Activated CD4-positive, alpha-beta T cell treated with anti-CD3 and anti-CD28 coated beads, Interleukin-2, Interleukin-6, amounts not matched to agents 100 ng/mL and 50 ng/mL, durations not matched to agents 16 hours and 8 hours (primary cell): ENCODE measurements at places on chromosomes 7 and 10.

DNA sequence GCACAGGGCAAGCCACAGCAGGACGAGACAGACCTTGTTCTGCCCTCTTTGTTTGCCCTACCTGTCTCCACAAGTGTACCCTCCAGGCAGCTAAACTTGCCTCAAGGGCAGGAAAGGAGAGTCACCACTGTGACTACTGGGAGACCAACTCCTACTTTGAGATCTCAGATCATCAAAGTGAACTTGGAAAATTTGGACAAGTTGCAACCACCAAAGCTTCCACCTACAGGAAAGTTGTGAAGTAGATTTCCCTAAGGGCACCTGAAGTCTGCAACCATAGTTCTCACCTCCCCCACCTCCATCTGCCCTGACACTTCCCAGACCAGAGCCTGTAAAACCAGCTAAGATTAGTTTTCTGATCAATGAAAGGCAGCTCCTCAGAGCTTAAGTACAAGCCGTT lies 2.5 kb upstream of the WDR91 start:
- no peak for DNase-seq

GRCh38 chr7:1090686-1091643 lies 3.1 kb downstream of the GPER1 start:
- no peak for DNase-seq

- DNase-seq: no peak
Measured at GRCh38 chr10:78802866-78803265, 265.9 kb upstream of the ZMIZ1 start.

- no peak for DNase-seq
Measured at GRCh38 chr10:74926791-74927585, 100.6 kb downstream of the KAT6B start.

- no peak for DNase-seq
Measured at GRCh38 chr7:50411332-50411731, 38.8 kb downstream of the FIGNL1 start.

GRCh38 chr10:102452672-102453340 lies 1.5 kb upstream of the C10orf95 start:
- DNase-seq: peak; percentile 88

DNA sequence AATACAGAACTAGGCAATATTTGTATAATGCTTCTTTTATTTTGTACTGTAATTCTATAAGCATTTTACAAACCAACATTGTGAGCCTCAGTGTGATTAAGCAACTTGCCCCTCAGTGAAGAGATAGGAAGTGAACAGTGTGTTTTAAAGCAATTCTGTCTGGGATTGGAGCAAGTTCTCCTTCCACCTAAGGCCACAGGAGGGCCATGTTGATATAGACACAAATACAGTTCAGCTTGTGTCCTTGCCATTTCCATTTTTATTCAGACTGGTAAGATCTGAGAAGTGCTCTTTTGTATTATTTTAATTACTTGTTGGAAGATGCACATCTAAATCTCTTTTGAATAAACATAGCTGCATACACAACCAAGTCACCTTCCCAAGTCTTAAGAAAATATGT lies 416.3 kb upstream of the COBL start:
- DNase-seq: no peak

GRCh38 chr7:2478800-2479199 lies 2.6 kb upstream of the GRIFIN start:
- no peak for DNase-seq

GRCh38 chr10:3822541-3823330 lies 37.7 kb upstream of the KLF6 start:
- no peak for DNase-seq

DNA sequence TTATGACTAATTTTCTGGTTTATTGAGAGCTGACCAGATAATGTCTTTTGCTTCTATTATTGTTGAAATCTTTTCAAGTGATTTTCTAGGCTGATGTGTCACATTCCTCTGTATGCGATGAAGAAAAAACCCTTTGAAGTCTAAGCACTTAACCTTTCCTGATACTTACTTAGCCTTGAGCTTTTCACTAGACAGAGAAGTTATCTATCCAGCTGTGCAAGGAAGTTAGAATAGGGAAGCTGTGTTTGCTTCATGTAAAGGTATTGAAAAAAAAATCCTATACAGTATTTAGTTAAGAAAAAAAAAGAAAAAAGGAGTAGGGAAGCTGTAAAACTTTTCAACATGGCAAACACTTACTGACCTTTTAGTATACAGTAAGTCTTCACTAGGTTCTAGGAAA lies 117.6 kb upstream of the DNAJB12 start:
- DNase-seq: no peak

DNA sequence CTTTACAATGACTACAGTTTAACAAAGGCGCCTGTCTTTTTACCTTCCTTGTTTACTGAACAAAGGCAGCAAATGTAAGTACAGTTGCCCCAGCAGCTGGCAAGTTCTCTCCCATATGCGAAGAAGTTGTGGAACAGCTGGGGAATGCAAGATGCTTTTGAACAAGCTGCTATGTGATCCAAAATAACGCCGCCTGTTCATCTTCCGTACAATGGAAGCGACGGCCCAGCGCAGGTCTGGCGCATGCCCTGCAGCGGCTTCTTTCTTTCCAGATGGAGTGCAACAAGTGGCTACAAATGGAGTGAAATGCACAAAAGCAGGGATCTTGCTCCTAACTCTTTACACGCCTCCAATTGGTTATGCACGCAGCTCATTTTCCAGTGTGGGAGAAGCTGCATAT lies 97.0 kb upstream of the SVIL start:
- DNase-seq: no peak

DNA sequence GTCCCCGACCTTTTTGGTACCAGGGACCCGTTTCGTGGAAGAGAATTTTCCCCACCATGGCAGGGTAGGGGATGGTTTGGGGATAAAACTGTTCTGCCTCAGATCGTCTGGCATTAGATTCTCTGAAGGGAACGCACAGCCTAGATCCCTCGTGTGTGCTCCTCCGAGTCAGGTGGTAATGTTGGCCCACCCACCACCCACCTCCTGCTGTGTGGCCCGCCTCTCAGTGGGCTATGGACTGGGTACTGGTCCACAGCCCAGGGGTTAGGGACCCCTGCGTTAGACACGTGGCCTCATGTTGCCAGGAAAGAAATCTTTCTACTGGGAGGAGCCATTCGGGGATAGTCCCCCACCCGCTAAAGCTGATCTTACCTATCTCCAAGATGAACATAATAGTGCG lies 27.0 kb downstream of the PFKFB3 start:
- no peak for DNase-seq

DNA sequence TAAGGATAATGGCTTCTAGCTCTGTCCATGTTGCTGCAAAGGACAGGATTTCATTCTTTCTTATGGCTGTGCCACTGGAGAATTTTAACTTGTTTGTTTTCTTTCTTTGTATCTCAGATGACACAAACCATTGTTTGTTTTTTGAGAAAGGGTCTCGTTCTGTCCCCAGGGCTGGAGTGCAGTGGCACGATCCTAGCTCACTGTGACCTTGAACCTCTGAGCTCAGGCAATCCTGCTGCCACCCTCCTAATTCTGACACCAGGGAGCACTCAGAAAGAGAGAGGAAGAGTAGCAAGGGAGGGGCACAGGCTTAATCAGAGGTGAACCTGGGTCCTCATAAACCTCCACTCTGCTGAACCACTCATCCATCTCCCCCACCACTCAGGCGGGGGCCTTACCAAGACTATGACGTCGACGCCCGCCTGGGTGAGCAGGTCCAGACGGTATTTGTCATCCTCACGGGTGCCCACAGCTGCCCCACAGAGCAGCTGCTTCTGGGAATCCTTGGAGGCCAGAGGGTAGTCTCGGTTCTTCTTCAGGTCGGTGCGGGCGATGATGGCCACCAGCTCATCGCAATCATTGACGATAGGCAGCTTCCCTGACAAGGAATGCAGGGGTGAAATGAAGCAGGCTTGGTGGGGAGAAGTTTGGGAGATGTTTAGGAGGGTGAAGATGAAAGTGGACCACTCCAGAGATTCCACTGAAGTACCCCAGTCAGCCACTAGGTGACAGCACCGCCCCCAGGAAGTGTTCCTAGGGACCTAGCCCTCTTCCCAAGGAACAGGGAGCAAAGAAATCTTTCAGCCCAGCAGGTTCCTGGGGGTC lies 11.6 kb downstream of the IMPDH1 start:
- peak; percentile 36 for DNase-seq

- no peak for DNase-seq
Measured at GRCh38 chr7:157753713-157754415, 417.1 kb downstream of the DNAJB6 start.

DNA sequence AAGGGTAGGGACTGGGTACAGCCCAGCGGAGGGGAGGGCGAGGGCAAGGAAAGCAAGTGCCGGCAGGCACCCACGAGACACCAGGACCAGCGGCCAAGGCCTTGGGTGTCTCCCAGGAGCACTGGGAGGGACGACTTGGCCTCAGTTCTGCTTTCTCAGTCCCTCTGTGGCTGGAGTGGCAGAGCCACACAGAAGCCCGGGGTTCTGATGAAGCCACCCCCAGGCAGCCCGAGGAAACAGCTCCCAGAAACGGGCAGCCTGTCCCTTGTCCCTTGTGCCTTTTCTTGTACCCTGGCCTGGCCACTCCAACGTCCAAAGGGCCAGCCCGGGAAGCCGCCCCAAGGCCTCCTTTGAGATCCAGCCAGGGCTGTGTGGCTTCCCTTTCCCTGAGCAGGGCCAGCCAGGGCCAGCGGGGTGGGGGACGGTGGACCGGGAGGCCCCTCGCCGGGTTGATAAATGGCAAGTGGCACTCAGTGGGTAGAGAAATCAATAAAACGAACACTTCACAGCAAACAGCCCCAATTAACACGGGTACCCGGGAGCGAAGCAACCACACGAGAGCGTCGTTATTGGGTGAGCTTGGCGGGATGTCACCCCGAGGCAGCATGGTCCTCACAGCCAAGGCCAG lies 69.8 kb upstream of the GNA12 start:
- DNase-seq: no peak

DNA sequence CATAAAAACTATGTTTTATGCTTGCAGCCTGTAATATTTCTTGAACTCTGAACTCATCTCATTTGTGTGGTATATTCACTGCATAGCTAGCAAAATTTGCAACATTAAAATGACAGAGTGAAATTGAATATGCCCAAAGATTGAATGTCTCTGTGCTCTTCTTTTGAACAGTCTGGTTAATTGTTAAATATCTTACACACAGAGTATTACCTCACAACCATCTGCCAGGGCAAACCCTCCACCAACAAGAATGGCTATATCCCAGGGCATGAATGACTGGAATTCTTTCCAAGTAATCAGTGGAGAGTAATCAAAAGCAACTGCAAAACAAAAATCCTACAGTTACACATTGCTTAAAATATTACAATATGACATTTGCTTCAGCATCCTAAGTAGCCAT lies 76.9 kb downstream of the SLC13A1 start:
- DNase-seq: no peak

- DNase-seq: no peak
Measured at GRCh38 chr7:47039904-47040303, 542.0 kb downstream of the TNS3 start.

DNA sequence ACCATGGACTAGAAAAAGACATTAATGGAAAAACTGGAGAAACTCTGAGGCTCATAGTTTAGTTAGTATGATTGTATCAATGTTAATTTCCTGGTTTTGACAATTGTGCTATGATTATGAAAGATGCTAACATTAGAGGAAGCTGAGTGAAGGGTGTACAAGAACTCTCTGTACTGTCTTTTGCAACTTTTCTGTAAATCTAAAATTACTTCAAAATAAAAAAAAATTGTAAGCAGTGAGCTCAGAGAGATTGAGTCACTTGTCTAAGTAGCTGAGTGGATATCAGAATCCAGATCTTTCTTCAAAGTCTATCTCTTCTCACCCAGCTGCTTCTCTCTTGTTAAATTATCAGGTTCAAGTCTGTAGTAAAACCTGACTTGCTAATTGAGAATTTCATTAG lies 181.1 kb downstream of the PLCE1 start:
- no peak for DNase-seq

GRCh38 chr7:95104739-95105138 lies 197.3 kb downstream of the PPP1R9A start:
- no peak for DNase-seq

DNA sequence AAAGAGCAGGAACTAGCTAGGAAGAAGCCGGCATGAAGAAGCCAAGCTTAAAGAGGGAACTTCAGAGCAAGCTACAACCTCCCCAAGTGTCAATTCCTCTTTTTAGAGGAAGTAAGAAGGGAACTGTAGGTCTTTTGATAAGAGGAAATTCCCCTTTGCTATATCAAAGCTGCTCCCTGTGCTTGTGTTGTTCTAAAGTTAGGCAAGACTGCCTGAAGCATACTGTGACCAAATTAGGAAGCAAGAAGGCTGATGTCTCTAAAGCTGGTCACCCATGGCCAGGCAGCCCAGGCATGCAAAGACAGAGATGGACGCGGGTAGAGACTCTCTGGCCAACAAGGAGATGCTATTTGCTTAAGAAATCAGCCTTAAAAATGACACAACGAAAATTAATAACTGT lies 87.9 kb downstream of the RNF216 start:
- DNase-seq: no peak

GRCh38 chr10:27065084-27065483 lies 35.2 kb downstream of the ANKRD26 start:
- no peak for DNase-seq

DNA sequence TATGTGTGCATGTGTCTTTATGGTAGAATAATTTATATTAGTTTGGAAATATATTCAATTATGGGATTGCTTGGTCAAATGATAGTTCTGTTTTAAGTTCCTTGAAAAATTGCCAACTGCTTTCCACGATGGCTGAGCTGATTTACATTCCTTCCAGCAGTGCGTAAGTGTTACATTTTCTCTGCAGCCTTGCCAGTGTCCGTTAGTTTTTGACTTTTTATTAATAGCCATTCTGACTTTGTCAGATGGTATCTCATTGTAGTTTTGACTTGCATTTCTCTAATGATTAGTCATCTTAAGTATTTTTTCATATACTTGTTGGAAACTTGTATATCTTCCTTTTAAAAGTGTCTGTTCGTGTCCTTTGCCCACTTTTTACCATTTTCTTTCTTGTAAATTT lies 434.2 kb upstream of the POT1 start:
- no peak for DNase-seq

DNA sequence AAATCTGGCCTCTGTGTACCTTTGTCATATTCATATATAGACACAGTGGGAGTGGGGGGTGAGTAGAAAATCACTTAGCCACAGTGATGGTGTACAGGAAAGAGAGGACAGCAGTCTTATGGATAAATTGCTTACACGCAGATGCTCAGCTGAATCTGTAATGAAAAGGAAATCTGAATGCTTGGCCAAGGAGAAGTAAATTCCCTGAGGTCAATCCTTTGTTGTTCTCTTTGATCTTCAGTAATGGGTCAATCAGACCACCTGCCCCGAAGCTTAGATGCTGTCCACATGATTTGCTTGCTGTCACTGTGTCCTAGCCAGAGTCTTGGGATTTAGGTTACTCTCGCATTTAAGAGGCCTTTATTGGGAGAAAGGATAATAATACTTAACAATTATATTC lies 18.4 kb upstream of the EPHB6 start:
- DNase-seq: no peak
